ENCODE measurements at places on chromosomes 12 and 14.

- no peak for DNase-seq
These were observed 49.2 kb downstream of the METTL25 start for GRCh38 chr12:82407481-82407880.

DNA sequence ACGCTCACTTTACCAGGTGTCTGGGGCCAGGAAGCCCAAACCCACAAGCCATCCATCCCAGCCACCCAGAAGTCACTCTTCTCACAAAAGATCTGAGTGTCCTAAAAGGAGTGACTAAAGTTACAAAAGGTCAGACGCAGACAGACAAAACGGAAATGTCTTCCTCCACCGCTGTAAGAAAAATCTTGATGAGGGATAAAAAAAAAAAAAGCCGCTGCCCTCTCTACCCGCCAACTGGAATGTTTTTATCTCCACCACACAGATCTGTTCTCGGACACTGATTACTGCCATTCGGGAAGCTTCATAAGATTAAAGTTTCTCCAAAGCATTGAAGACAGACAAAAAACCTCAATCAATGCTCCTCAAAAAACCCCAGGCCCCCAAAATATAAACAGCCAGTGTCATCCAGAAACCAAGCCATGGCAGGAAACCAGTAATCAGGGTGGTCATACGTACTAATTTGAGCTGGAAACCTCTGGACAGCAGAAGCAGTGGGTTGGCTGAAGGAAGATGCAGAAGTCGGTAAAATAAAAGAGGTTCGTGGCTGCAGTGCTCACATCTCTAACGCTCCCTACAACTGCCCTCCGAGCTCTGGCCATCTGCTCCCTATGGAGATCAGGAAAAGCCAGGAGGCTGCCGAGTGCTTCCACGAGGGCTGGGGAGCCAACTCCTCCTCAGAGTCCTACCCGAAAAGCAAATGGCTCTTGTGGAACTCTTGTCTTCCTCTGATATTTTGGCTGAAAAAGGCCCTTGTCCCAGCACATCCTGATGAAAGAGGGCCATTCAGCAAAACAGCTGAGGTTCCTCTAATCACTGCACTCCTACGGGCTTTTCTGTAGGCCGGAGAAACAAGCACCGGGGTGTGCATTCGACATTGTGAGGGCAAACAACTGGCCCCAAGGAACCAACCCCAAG is 30.3 kb downstream of the SSH1 start:
- no peak for DNase-seq

DNA sequence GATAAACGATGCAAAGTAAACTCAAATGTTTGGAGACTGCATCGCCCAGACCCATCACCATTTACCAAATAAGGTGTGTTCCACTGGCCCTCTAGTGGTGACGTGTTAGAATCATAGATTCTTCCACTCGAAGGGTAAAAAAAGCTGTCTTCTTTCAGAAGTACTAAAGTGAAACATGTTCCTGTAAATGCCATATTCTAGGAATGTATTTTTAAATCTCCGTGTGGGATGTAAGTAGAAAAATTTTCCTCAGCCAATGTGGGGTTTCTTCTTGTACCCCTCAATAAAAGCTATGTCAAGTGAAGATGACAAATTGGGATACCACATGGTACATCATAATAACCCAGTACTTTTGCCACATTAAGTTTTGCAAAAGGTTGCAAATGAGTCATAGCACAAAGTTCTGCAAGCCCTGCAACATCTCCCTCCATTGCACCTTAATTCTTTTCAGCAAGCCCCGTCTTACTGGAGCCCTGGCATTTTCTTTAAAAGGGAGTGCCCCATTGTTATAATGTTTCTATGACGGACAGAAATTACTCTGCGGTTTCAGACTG is 100.8 kb downstream of the CCER1 start:
- peak; percentile 71 for DNase-seq

GRCh38 chr12:9869307-9870161 is at the start of gene CLEC2B:
TSS of gene CLEC2B (minus strand) at chr12:9869354.
- peak; percentile 51 for DNase-seq

DNA sequence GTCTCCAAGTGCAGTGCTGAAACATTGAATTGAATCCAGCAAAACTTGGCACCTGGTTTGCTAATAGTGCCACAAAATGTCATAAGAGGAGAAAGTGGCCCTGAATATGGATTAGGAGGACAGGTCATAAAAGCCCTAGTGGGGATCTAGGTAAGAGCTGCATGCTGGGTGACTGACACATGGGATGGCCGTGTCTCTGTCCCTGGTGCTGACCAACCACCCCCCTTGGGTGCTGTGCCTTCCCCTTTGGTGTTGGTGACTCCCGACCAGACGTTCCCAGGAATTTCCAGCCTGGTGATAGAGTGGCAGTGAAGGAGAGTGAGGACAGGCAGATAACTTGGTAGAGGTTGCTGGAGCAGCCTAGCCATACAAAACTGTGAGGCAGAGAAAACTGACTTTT is 142.8 kb downstream of the VRK1 start:
- DNase-seq: peak; percentile 3

- DNase-seq: no peak
These were observed 233.8 kb downstream of the CACNA1C start for GRCh38 chr12:2286461-2287131.

GRCh38 chr12:117699118-117699517 is 269.7 kb downstream of the KSR2 start:
- DNase-seq: no peak

GRCh38 chr12:127559349-127560040 is 707.5 kb upstream of the TMEM132C start:
- DNase-seq: peak; percentile 61

DNA sequence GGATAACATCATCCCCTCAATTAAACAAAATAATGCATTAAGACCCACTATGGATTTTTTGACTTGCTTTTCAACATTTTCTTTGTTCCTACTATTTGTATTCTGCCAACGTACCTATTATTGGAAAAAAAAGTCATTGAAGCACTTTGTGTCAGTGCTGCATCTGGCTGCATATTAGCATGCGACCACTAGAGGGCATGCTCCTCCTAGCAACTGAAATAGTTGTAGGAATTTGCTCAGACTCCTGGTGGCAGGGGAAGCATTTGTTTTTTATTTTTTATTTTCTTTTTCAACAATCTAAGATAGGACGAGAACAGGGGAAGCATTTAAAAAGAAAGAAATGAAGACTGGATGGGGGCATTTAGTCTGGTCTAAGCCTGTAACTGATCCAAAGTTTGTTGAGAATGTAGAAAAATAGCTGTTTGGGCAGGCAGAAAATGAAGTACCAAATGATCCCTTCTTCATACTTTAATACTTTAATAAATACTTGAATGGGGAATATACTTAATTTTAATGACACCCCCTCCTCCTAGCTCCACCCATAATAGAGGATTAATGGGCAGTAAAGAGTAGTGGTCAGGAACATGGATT is 14.5 kb upstream of the CLEC4A start:
- peak; percentile 27 for DNase-seq

DNA sequence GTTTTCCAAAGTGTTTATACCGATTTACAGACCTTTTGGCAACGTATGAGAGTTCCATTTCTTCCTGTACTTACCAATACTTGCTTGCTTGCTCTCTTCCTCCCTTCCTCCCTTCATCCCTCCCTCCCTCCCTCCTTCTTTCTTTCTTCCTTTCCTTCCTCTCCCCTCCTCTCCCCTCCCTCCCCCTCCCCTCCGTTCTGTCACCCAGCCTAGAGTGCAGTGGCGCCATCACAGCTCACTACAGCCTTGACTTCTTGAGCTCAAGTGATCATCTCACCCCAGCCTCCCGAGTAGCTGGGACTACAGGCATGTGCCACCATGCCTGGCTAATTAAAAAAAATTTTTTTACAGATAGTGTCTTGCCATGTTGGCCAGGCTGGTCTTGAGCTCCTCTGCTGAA is 40.4 kb downstream of the DIP2B start:
- DNase-seq: no peak

DNA sequence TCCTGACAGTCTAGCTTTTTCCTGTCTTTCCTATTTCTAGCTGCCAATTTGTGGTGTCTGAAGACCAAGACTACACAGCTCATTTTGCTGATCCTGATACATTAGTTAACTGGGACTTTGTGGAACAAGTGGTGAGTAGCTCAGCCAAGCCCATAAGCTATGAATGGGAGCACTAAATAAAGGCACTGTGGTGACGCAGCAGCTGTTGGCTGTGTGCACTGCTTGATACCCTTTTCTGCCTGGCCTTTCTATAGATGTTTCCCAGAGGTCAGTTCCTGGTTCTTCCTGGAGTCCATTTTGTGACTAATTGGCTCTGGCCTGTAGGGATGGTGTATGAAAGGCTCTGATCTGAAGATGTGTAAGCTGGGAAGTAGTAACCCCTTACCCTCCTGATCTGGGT is 20.5 kb downstream of the RNF10 start:
- DNase-seq: no peak

DNA sequence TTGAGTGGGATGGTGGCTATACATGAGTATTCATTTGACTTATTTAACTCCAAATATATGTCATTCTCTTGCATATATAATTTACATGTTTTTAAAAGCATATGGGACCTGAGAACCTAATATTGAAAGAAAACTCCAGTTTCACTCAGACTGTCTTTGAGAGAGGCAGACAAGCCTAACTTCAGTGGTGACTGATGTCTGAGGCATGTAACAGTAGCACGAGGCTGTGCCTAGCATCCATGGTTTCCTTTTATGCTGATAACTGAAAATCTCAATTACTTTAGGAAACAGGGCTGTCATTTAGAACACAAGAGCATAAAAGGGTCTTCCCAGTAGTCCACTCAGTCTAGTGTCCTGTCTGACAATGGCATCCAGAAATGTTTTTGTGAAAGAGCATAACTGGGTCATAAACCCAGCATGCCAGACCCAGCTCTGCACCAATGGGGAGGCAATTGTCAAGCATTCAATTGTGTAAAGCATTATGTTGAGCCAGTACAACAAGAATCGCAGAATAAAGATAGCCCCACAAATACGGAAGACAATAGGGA is 24.3 kb downstream of the MAPK1IP1L start:
- DNase-seq: no peak

DNA sequence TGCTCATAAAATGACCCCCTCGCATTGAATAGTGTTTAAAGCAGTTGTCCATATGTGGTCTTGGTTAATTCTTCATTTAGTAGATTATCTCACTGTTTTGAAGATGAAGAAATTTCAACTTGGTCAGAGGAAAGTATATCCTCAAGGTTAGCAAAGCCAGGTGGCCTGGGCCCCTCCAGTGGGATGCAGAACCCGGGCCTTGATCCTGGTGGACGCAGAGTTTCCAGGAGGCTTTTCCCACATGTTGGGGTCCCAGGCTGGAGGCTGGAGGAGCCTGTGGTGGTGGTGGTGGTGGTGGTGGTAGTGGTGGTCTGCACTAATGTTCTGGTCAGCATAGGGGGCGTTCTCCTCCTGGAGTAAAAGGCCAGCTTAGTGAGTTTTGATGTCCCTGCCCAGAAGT is 85.9 kb downstream of the ESRRB start:
- DNase-seq: no peak

DNA sequence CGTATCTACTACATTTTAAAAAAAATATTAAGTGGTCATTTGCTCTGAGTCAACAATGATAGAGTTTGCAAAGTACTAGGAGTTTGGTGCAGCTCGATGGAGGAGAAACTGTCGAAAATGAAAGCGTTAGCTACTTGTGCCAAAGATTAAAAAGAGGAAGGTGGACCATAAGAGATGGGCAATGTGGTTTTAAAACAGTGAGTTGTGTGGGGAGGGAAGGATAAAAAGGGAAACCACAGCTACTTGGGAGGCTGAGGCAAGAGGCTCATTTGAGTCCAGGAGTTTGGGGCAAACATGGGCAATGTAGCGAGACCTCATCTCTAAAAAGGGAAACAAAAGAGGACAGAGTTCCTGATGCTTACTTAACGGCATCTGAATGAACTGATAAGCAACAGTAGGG is 18.2 kb upstream of the STRAP start:
- DNase-seq: peak; percentile 73

Measured in Kasumi-1 (cell line).